ENCODE measurements at places on chromosomes 5 and 9. TPM values are rescaled to one million over a fixed set of nuclear protein-coding genes. Genes with fewer than 3 reads are reported as not detected.

ZDHHC11 gene
- total RNA-seq: 0.64 TPM

CARTPT gene
- not detected for total RNA-seq

CEL gene
- total RNA-seq: under 0.01 TPM

DENND4C gene
- 70.0 TPM for total RNA-seq

UGT3A1 gene
- not detected for total RNA-seq

PCDHB7 gene
- total RNA-seq: under 0.01 TPM

EQTN gene
- total RNA-seq: not detected

ADRB2 gene
- total RNA-seq: 1.7 TPM

WDR38 gene
- total RNA-seq: not detected

DIPK1B gene
- 0.43 TPM for total RNA-seq

IFNW1 gene
- not detected for total RNA-seq

CRHBP gene
- not detected for total RNA-seq

TYRP1 gene
- 0.43 TPM for total RNA-seq

SLC34A1 gene
- not detected for total RNA-seq

MRPL36 gene
- 55.1 TPM for total RNA-seq

FGFR4 gene
- 0.64 TPM for total RNA-seq

PCDHB8 gene
- total RNA-seq: under 0.01 TPM

SLC24A2 gene
- not detected for total RNA-seq

SIGMAR1 gene
- total RNA-seq: 76.7 TPM

ERAP2 gene
- 15.8 TPM for total RNA-seq

TAF11L5 gene
- not detected for total RNA-seq

FCN1 gene
- total RNA-seq: not detected

DNAH5 gene
- 0.97 TPM for total RNA-seq

FOXD4L3 gene
- total RNA-seq: not detected

LPAR1 gene
- 54.4 TPM for total RNA-seq

ACTBL2 gene
- 0.97 TPM for total RNA-seq

TNFSF15 gene
- total RNA-seq: 5.6 TPM

PPP3R2 gene
- total RNA-seq: not detected

PCDHGA10 gene
- 12.2 TPM for total RNA-seq

SEMA5A gene
- total RNA-seq: 74.7 TPM

Measured in fibroblast of villous mesenchyme (primary cell).